Lung (tissue), 17 donors: ENCODE measurements at places on chromosomes 2 and 18. TPM values are rescaled to one million over a fixed set of nuclear protein-coding genes. Genes with fewer than 3 reads are reported as not detected.

The CYP26B1 gene
- 2.6 TPM for total RNA-seq

The HMSD gene
- total RNA-seq = 2.3 TPM

The TEKT4 gene
- 4.1 TPM for total RNA-seq

The SP100 gene
- total RNA-seq = 128 TPM

The LRATD1 gene
- total RNA-seq = 23.0 TPM
